Activated naive CD4-positive, alpha-beta T cell treated with anti-CD3 and anti-CD28 coated beads, Interleukin-2, amount 10 ng/mL, durations not matched to agents 5 hours and 36 hours (primary cell): ENCODE measurements at places on chromosomes 4 and X. TPM values are rescaled to one million over a fixed set of nuclear protein-coding genes. Genes with fewer than 3 reads are reported as not detected.

The DDX60 gene
- 30.9 TPM for total RNA-seq

The PF4V1 gene
- not detected for total RNA-seq

The KLB gene
- not detected for total RNA-seq

The PABPC5 gene
- total RNA-seq = not detected

The EIF2S3 gene
- 238 TPM for total RNA-seq

The TGIF2LX gene
- total RNA-seq = not detected

The MAEA gene
- 66.4 TPM for total RNA-seq

The TMEM154 gene
- 32.2 TPM for total RNA-seq

The SMR3B gene
- not detected for total RNA-seq

The TMPRSS11F gene
- not detected for total RNA-seq

The SPANXA1 gene
- not detected for total RNA-seq
